ENCODE measurements at places on chromosomes 12 and 14.

DNA sequence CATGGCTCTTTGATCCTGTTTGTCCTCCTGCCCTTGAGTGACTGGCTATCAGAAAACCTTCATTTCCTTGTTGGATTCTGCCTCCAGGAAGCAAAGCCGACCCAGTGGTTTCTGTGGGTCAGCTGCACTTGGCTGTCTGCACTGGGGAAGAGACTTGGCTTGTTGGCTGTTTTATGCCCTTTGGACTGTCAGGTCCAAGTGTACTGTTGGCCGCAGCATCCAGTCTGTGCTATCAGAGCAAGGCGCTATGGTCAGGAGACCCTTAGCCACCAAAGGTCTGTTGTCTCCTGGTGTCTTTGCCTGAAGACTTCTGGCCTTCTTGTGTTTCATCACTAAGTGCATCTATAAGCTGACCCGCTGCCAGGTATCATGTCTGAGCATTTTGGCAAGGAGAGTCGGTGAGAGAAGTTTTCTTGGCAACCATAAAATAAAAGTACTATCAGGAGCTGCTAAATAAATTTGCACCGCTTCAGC, 177.4 kb upstream of the HIF1A start:
- DNase-seq = no peak

- DNase-seq = no peak
Measured at GRCh38 chr12:116299665-116300328, 22.3 kb upstream of the MED13L start.

GRCh38 chr14:31941487-31941886, 135.6 kb upstream of the ARHGAP5 start:
- DNase-seq = no peak

GRCh38 chr12:93358058-93358457, 19.7 kb upstream of the NUDT4 start:
- DNase-seq = no peak

DNA sequence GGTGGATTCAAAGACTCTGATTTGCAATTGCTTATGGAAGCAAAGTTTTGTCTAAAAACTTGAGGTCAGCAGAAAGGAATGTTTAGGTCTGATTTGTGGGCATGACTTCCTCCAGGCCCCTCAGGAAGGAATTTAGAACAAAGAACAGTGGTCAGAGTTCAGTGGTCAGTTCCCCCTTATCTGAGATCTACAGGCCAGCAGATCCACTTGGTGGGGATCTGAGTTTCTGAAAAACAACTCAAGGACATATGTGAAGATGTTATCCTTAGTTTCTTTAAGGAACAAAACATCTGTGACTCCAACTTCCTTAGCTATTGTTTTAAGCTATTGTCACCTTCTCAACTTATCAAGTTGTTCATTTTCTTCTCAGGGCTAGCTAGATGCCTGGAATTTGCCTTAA, 28.0 kb upstream of the NAA30 start:
- peak; percentile 41 for DNase-seq

GRCh38 chr12:93537769-93538168, 34.7 kb upstream of the SOCS2 start:
- DNase-seq = no peak

GRCh38 chr14:50233166-50233950, 2.0 kb upstream of the SOS2 start:
- no peak for DNase-seq

GRCh38 chr12:63848450-63848849, 4.0 kb downstream of the SRGAP1 start:
- DNase-seq = no peak

GRCh38 chr12:24102676-24103075, 153.2 kb upstream of the SOX5 start:
- DNase-seq = no peak

DNA sequence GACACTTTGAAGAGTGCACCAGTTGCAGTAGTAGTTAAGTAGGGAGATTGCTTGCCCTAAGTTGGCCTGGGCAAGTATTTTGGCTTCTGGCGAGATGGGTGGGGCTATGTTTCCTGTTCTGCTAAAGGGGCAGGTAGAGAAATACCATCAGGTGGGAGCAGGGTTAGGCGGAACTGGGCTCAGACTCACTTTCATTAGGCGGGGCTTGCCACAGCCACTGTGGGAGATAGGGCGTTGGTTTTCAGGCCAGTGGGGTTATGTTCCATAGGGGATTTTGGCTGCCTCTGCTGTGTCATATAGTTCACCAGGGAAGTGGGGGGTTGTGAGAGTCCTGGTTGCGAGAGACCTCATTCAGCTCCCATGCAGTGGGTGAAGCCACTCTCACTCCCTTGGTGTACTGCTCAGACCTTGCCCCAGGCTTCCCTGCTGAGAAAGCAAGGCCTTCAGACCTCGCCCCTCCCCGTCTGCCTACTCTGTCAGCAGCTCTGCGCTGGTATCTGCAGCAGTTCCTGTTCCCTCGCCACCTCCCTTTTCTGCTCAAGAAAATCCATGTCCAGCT, 43.3 kb downstream of the AEBP2 start:
- no peak for DNase-seq

- no peak for DNase-seq
Measured at GRCh38 chr12:4828176-4828575, 81.5 kb upstream of the KCNA1 start.

- DNase-seq = no peak
Measured at GRCh38 chr12:108131657-108132126, 2.6 kb downstream of the WSCD2 start.

- no peak for DNase-seq
Measured at GRCh38 chr14:104346608-104347007, 208.2 kb downstream of the KIF26A start.

DNA sequence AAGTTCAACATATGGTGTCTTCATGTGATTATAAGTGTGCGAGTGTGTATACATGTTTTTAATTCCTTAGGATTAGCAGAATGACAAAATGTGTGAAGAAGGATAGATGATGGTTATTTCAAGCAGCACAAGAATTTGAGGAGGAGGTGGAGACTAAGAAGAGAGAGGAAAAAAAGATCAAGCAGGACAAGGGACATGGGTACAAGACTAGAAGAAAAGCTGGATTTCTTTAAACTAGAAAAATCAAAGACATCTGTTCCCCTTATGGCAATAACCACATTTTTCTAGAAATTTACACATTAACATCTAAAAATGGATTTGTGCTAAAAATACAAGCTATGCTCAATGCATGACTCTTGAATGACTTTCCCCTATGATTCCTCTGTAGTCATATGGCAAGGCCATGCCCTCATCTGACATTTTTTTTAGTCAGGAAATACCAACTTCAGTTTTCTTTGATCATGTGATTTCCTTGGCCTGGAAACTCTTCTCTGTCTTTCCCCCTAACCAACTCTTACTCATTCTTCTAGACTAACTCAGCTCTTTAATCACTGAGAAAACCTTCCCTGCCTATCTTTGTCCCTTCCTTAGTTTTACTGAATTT, 435.8 kb downstream of the NRXN3 start:
- DNase-seq = peak; percentile 10

GRCh38 chr12:95545731-95546490, 5.4 kb downstream of the USP44 start:
- DNase-seq = no peak

GRCh38 chr12:64663015-64663414, 52.7 kb downstream of the RASSF3 start:
- DNase-seq = no peak

DNA sequence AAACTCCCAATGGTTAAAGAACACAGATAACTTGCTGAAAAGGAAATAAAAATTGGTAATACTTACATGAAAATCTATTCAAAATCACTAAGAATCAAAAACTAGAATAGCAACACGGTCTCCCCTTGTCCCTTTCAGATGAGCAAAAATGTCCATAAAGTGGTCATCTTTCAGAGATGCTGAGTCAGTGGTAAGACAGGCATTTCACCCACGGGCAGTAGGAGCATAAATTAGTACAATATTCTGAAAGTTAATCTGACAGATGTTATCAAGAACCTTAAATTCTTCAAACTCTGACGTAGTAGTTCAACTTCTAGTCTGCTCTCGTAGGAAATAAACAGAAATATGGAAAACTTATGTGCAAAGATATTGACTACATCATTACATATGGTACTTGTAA, 33.1 kb upstream of the GNPNAT1 start:
- DNase-seq = no peak

DNA sequence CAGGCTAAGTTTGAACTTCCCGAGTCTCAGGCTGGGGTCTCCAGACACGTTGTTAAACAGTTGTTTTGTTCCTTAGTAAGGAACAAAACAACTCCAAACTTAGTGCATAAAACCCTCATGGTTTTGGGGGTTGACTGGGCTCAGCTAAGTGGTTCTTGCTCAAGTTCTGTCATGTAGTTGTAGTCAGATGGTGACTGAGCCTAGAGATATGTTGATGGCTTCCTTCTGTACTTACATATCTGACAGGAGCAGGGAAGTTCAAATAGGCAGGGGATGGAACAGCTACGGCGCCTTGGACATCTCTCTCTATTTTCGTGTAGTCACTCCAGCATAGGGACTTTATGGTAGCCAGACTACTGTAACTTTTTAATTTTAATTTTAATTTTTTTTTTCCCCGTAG, 45.7 kb downstream of the SPATS2 start:
- no peak for DNase-seq

GRCh38 chr14:102849526-102850379, 72.5 kb downstream of the TRAF3 start:
- no peak for DNase-seq

- no peak for DNase-seq
Measured at GRCh38 chr12:28459481-28459880, 269.2 kb downstream of the CCDC91 start.

GRCh38 chr12:32273712-32274111, 125.6 kb upstream of the FGD4 start:
- no peak for DNase-seq

GRCh38 chr12:121190523-121191031, 19.4 kb upstream of the P2RX4 start:
- peak; percentile 88 for DNase-seq

GRCh38 chr12:108646600-108647579, 13.2 kb upstream of the SELPLG start:
- DNase-seq = no peak

DNA sequence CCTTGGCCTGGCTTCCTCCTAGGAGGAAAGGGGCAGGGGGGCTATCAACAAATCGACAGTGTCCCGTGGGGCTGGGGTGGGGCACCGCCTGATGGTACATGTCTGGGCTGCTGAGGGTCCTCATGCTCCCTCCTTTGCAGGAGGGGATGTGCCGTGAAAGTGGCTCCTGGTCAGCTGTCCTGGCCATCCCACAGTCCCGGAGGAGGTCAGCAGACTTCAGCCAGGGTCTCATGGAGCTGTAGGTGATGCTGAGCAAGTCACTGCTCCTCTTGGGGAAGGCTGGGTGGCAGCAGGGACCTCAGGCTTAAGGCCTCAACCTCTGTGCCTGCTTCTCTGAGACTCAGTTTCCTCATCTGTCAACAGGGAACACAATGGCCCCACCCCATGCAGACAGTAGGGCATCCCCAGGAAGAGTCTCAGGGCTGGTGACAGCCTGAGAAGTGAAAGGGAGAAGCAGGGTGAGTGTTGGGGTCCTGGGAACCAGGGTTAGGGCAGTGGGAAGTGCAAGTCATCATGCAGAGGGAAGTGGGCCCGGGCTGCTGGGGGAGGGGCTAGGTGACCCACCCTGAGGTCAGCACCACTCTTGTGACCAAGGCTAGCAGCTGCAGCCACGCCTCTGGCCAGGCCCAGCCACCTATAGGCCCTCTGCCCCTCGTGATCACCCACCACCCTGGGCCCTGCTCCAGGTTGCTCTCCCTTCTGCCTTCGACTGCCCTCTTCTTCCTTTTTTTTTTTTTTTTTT, 4.4 kb upstream of the TNFAIP2 start:
- DNase-seq = no peak

GRCh38 chr12:5022465-5023061, 21.1 kb upstream of the KCNA5 start:
- DNase-seq = no peak

DNA sequence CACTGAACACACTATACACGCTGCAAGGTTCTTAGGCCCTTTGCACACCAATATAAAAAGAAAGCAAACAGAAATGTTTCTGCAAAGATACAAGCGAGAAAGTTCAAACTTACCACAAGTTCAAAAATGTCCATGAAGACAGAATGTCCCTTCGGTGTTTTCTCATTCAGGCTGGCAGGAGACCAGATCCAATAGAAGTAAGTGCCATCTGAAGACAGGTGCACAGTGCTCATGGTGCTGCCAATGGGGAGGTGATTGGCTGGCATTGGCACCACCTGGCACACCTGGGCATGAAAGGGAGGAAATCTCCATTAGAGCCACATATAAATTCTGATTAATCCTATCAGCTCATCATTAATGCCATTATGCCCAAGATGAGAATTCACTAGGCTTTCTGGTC, 76.3 kb downstream of the HECTD4 start:
- DNase-seq = no peak

- no peak for DNase-seq
Measured at GRCh38 chr12:112573141-112573540, 154.4 kb downstream of the PTPN11 start.

DNA sequence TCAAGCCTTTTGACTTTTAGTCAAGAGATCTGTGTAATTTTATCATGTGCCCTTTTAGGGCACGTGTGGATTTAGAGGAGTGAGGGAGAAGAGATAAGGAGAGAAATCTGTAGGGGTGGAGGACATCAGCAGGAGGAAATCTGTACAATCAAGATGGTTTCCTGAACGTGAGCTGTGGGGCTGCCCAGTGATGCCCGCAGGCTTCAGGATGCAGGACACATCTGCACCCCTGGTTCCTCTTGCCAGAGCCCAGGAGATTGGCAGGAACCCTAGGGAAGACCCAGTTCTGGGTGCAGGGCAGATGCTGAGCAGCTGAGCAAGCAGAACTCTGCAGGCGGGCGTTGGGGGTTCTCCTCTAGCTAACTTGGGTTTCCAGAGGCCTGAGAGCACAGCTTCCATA, 11.6 kb upstream of the TESPA1 start:
- DNase-seq = no peak

DNA sequence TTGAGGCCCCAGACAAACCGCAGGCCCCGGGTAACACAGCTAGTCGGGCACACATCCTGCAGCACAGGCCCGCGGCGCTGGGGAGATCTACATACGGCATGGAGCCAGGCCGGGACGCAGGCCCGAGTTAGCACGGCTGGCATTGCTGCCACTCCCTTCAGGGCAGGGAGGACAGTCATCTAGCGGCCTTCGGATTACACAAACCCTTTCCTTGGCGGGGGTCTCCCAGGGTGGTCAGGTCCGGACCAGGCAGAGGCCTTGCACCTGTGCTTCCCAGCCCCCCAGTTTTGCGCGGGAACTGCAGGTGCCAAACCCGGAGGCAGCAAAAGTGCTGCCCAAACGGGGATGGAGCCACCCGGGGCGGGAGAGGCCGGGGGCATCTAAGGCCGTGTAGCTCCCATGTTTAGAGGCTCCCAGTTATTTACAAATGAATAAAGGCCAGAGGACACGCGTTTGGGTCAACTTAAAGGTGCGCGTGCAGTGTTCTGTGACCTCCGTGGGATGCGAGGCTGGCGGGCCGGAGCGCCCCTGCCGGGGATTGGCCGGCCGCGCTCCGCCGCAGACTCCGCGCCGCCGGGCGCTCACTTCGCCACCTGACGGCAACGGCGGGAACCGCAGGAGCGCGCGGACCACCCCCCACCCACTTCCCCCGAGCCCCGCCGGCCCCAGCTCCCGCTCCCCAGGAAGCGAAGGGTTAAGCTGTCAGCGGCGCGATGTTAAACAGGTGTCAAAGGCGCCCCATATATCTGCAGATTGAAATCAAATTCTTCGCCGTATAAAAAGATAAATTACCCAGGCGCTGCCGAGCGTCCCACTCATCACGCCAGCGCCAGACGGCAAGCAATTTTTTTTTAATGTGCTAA, 18.1 kb downstream of the VSX2 start:
- no peak for DNase-seq

Data from kidney epithelial cell (primary cell).